ENCODE measurements at places on chromosomes 1 and 21.

DNA sequence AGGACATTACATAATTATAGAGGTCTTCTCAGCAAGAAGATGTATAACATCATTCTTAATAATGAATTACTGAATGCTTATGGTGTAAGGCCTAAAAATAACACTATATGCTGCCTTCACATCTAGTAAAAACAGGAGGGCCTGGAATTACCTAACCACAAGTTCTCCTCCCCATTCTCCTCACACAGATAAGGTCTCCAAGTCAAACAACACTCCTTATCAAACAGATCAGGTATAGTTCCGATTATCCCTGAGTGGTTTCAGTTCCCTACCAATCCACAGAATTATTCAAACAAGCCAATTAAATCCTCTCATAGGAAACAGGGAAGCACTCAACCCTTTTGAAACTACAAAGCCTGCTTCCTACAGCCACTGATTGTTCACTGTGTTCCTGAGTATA is 4.0 kb upstream of the AGBL4 start:
- DNase-seq = no peak

DNA sequence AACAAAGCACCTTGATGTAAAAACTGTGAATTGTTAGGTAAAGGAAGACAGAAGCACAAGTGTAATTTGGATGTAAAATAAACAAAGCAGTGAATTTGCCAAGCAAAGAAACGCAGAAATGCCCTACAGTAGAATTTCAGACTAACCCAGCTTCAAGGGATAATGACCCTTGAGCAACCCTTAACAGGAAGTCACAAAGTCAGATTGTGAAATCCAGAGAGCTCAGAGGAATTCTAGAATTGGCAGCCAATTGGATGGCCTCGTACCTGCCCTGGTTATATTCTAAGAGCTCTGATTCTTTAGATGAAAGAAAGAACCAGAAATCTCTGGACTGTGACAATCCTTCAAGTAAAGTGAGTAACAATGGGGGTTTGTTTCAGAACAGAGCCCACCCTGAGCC is 152.7 kb upstream of the CHRM3 start:
- DNase-seq = no peak

- no peak for DNase-seq
These were observed 104.9 kb downstream of the DUSP10 start for GRCh38 chr1:221636967-221637366.

DNA sequence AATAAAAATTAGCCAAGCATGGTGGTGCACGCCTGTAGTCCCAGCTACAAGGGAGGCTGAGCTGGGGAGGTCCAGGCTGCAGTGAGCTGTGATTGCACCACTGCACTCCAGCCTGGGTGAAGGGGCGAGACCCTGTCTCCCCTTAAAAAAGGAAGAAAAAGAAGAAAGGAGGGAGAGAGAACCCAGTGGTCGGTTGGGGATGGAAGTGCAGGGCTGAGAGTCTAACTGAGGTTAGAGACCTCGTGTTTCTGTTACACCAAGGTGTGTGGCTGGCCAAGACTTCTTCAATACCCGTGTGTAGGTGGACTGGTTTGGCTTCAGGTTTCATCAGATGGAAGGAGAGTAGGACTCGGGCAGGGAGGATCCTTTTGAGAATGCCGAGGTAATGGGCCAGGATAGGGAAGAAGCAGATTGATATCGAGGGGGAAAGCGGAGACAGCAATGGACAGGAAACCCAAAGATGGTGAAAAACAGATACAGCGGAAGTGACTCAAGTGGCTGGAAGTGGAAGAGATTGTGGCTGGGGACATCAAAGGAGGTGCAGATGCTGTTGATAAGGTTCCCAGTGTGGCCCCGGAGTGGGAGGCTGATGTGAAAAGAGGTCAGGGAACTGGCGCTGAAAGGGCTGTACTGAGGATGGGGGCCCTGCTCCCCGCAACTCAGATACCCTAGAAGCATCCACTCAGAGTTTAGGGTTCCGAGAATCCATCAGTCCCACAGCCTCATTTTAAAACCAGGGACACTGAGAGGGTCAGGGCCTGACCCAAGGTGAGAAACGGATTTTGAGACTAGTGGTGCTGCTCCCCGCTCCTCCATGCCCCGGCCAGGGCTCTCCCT is 681 bp upstream of the UBXN10 start:
- no peak for DNase-seq

DNA sequence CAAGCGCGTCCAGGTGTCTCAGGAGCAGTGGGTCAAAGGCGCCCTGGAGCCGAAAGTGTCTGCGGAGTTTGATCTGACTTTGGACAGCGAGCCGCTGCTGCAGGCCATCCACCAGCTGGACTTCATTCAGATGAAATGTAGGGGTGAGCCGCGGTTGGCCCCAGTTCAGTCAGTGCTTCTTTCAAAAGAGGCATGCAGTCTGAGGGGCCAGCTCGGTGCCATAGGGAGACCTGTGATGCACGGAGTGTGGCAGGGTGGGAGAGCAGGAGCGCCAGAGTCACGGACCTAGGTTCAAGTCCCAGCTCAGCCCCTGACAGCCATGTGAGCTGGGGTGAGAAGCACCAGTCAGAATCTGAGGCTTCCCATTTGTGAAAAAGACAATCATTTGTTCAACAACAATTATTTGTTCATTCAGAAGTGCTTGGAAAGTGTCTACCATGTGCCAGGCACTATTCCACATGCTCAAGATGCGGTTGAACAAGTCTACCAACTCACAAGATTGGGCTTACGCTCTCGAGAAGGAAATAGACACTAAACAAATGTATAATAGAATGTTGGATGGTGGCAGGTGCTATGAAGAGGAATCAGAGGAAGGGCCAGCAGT is 39.5 kb upstream of the GNPAT start:
- no peak for DNase-seq

DNA sequence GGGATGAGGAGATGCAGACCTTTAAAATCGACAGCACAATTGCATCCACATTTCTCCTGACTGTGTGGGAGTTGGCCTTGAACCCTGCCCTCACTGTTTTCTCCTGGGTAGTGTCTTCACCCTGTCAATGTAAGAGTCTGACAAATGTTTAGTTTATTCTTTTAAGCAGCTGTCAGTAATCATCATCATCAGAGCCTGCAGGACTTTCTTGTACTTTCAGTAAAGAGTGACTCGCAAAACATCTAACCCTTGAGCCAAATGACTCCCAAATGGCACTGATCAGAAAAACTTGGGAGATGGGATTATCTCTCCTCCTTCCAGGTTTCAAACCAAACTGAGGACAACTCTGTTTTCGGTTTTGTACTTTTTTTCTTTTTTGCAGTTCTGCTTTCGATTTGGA is 460.2 kb downstream of the KIF26B start:
- DNase-seq = no peak

GRCh38 chr21:45180246-45180599 is 105.8 kb downstream of the ADARB1 start:
- no peak for DNase-seq

- no peak for DNase-seq
These were observed 22.9 kb downstream of the OVGP1 start for GRCh38 chr1:111404588-111404987.

DNA sequence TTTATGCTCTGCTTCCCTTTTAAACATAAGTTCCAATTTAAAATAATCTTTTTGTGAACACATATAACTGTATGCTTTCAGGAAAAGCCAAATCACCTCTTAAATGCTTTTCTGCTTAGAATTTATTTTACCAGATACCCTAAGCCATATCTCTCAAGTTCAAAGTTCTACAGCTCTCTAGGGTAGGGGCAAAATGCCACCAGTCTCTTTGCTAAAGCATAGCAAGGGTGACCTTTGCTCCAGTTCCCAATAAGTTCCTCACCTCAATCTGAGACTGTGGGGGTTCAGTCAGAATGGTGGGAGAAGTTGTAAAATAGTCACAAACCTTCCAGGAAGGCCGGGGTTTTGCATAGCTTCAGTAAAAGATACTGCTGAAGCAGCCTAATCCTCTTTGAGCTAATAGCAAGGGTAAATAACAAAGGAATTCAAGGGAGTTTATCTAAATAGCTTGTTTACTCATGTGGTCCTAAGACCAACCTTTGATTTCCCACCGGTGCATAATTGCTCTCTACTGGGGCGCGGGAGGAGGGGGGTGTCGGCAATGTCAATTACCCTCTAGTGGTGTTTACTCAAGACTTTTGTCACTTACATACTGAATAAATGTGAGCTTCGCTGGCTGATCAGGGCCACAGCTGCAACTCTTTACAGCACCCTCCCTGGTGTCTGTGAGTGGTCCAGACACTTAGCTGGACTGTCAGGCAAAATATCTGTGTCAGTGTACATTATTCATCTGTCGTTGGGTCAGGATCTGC is 1376.2 kb downstream of the NCAM2 start:
- DNase-seq = peak; percentile 27

GRCh38 chr1:201593200-201593921 is 54.4 kb downstream of the NAV1 start:
- DNase-seq = no peak

GRCh38 chr1:36128126-36128904 is 3.3 kb upstream of the COL8A2 start:
- no peak for DNase-seq

GRCh38 chr1:104132382-104132973 is 382.8 kb downstream of the AMY1C start:
- DNase-seq = no peak

DNA sequence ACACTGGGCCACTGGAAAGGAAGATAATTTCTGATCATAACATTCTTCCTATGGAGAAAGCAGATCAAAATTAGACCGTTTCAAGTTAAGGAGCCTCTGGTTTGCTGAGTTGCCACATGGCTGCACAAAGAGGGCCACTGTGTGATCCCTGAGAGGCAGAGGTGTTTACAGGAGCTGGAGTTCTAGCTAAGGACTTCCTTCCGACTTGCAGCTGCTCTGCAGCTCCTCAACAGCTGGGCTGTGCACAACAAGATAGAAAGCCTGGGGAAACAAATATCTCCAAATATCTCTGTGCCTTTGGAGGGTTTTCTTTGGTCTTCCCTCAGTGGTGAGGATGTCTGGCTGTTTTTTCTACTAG is 26.8 kb downstream of the GADD45A start:
- no peak for DNase-seq

DNA sequence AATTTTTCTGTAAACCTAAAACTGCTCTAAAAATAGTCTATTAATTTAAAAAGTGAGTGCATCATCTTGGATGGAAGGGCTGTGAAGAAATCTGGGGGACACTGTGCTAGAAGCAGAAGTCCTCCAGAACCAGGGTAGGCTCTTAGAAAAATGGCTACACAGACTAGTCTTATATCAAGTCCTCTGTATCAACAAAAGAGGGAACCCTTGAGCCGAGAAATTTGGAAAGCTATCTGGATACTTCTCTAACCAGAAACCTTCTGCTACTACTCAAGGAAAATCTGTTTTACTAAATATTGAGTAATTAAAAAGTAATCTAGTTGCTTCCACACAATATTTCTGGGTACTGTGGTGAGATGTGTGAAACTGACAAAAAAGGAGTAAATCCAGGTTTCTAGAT is 92.1 kb downstream of the WDR3 start:
- DNase-seq = no peak

- DNase-seq = no peak
These were observed 134.9 kb downstream of the RUNX1 start for GRCh38 chr21:34914239-34914638.

GRCh38 chr21:33035147-33035546 is 9.4 kb downstream of the OLIG2 start:
- no peak for DNase-seq

DNA sequence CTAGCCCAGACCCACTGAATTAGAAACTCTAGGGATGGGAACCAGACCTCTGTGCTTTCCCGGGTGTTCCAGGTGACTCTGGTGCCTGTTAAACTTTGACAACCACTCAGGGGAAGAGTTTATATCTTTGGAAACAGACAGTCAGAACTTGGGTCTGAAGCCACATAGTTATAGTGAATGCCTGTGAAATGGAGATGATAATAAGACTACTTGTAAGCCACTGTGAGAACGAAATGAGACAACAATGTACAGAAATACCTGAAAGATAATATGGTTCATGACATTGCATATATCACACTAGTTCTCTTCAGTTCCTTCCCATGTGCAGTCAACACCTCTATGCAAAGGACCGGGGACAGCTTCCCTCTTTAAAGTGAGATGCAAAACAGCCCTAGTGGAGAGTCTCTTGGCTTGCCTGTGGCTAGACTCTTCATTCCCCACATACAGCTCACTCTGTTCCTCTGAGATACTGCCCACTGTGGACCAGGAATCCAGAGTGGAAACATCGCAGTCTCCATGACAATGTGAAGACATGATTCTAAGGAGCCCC is 287.5 kb downstream of the ASTN1 start:
- DNase-seq = no peak

DNA sequence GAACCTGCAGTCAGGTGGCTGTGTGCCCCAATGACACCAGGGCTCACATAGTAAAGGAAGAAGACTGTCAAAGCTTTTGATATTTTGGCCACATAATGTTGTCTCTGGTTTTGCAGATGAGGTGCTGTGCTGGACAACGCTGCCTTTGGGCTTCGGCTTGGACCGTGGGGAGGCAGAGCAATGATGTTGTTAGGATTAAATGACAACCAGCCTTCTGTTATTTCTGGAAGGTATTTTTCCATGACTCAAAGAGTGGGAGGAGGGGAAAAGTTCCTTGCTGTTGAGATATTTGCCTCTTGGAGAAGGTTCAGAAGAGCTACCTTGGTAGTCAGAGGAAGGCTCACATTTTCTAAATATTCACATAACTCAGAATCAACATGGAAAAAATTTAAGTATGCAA is 187.3 kb upstream of the GALNT2 start:
- DNase-seq = no peak
